ENCODE measurements at places on chromosomes 2 and 18.

- no peak for DNase-seq
Observed at GRCh38 chr18:47826157-47827074, 104.0 kb downstream of the SMAD2 start.

DNA sequence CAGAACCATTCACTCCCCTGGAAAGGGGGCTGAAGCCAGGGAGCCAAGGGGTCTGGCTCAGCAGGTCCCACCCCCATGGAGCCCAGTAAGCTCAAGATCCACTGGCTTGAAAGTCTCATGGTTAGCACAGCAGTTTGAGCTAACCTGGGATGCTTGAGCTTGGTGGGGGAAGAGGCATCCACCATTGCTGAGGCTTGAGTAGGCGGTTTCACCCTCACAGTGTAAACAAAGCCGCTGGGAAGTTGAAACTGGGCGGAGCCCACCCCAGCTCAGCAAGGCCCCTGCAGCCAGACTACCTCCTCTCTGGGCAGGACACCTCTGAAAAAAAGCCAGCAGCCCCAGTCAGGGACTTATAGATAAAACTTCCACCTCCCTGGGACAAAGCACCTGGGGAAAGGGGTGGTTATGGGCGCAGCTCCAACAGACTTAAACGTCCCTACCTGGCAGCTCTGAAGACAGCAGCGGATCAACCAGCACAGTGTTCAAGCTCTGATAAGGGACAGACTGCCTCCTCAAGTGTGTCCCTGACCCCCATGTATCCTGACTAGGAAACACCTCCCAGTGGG lies 14.7 kb upstream of the TTC32 start:
- DNase-seq: no peak

DNA sequence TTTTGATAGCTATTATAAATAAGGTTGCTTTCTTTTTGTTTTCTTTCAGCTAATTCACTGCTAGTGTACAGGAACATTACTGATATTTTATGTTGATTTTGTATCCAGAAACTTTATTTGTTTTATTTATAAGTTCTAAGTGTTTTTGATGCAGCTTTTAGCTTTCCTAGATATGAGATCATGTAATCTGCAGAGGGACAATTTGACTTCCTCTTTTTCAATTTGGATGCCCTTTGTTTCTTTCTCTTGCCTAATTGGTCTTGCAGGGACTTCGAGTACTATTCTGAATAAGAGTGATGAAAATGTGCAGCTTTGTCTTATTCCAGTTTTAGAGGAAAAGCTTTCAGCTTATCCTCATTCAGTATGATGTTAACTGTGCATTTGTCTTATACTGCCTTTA lies 643.4 kb upstream of the CDH2 start:
- no peak for DNase-seq

DNA sequence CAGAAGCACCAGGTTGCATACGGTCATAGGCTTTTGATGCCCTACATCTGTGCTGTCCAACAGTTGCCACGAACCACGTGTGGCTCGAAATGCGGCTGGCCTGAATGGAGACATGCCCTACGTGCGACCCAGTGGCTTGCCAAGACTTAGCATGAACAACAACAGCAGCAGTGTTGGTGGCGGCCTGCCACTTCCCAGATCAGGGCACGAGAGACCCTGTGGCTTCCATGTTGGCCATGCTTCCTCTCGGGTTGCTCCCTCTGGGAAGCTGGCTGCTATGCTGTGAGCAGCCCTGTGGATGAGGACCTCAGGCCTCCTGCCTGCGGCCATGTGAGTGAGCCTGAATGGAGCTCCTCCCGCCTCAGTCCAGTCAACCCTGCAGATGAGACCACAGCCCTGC lies 212.3 kb downstream of the HDAC4 start:
- DNase-seq: no peak

DNA sequence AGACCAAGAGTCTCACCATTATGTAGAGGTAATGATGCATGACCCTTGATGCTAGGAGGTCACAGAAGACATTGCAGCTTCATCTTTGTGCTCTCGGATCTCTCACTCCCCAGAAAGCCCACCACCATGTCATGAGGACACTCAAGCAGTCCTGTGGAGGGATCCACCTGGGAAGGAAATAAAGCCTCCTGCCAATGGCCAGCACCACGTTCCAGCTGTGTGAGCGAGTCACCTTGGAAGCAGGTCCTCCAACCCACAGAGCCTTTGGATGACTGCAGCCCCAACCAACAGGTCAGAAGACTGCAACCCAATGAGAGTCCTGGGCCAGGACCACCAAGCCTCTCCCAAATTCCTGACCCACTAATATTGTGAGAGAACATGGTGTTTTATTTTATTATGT lies 38.4 kb downstream of the CYP26B1 start:
- no peak for DNase-seq

DNA sequence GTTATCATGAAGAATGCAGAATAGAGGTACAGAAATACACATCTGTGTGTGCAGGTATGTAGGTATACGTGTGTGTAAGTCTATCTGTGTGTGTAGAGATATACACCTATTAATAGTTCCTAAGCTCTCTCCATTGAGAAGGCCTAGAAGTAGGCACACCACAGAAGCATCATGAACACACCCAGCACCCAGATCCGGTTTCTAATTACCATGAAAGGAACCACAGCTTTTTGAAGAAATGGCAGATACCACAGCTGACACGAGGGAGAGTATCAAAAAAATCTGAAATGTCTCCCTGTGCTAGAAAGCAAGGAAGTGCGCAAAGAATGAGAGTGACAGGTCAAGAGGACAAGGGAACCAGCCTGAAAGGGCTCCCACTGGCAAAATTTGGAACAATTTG lies 27.7 kb upstream of the AP1S3 start:
- DNase-seq: no peak

DNA sequence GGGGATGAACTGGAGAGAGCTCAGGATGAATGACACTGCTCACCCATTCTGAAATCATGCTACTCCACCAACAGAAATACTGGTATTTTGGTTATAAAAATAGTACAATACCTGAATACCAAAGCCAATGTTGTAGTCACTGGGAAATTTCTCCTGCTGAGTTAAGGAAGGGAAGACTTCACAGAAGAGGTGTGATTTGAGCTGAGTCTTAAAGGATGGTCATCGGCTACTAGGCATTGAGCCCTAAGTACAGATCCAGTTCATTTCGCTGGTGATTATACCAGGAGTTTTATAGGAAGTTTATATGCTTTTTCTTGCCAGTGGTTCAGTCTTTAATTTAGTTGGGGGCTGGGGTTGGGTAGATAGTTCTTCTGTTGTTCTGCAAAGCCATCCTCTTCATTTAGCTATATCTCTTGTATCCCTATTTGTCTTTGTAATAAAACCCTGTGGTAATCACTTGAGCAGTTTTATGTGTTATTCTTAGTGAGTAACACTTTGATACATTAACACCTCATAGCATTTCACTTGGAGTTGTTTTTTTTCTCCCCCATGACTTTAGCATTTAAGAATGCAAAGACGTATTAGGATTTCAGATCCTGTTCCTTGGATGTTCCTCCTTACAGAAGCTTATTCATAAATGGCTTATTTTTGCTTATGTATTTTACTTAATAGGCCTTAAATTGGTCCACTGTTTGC lies 239.9 kb upstream of the FOSL2 start:
- DNase-seq: no peak

DNA sequence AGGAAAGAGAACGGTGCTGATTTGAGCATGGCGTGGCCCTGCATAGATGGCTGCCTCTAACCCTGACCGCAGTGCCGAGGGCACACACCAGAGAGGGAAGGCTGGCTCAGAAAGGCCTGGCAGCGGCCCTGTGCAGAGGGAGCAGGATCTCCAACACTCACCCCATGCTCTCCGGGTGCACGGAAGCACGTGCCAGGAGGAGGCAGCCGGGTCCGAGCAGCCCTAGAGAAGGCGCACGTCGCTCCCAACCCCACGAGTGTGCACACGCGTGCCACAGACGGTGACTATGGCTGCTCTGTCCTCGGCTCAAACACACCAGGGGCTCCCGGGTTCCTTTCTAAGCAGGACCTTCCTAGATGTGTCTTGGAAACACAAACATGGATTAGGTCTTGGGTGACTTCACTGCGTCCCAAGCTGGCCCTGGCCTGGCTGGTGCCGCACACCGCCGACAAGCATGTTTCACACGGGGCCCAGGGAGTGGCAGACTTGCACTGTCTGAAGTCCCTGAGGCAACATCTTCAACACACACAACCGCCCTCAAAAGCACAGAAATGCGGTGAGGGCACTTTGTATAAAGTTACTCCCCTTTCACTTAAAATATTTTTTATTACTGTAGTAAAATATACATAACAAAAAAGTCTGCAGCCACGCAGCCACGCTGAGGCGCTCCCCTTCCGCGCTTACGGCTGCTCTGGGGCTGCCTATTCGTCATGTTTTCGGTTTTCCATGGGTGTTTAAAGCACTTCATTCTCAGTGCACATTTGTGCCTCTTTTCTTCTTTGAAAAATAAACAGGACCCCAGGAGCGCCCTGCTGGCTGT lies 110.0 kb downstream of the ZNF516 start:
- DNase-seq: no peak

DNA sequence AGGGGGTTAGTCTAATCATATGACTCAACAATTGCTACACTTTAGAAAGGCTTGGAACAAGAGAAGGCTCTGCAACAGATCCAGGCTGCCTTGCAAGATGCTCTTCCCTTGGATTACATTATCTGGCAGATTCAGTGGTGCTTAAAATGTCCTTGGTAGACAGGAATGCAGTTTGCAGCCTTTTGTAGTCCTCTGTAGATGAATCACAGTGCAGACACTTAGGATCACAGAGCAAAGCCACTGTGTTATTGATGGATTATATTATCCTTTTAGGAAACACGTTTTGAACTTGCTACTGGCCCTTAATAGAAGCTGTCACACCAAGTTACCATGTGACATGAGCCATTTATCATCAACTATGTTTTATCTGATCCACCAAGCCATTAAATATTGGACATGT lies 152.2 kb downstream of the CBLN2 start:
- DNase-seq: no peak

- DNase-seq: peak; percentile 35
Observed at GRCh38 chr2:2183176-2183575, 147.9 kb downstream of the MYT1L start.

DNA sequence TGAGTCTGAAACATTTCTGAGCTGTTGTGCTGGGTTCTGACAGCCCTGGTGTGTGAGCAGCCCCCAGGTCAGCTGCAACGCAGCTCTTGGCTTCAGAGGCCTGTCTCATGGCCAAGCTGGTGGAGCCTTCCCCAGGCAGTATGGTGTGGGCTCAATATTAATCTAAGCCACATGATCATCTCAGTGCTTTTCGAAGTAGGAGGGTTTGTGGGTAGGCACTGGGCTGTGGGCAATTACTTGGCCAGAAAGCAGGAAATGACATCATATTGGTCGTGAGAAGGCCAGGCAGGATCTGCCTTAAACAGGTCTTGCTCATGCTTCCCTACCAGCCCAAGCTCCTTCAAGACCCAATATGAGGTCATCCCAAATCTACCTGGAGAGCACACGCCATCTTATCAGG lies 26.9 kb downstream of the LOXHD1 start:
- DNase-seq: no peak

DNA sequence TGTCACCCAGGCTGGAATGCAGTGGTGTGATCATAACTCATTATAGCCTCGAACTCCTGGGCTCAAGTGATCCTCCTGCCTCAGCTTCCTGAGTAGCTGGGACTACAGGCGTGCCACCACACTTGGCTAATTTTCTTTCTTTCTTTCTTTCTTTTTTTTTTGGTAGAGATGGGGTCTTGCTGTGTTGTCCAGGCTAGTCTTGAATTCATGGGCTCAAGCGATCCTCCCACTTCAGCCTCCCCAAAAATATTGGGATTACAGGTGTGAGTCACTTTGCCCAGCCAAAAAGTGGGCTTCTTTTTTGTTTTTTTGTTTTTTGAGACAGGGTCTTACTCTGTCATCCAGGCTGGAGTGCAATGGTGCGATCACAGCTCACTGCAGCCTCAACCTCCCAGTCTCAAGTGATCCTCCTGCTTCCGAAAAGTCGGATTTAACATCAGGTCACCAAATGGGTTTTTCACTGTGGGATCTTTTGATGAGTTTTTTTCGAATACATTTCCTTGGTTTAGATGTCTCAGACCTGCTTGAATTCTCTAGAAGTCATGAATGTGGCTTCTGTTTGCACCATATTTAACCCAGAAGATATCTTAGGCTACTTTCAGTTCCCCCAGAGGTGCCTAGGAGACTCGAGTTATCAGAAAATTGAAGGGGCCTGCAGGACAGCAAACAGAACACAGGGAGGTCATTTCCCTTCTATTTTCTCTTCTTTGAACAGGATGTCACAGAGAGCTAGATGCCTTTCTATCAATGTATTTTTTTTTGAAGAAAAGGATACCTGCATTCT lies 8.9 kb downstream of the RAB31 start:
- DNase-seq: no peak

- DNase-seq: no peak
Observed at GRCh38 chr2:195830968-195831950, 174.2 kb downstream of the SLC39A10 start.

- no peak for DNase-seq
Observed at GRCh38 chr2:106868275-106868674, 17.7 kb downstream of the ST6GAL2 start.

Measured in smooth muscle cell of the brain vasculature (primary cell).